Thoracic aorta (tissue), 2 donors: ENCODE measurements at places on chromosomes 3 and 15.

DNA sequence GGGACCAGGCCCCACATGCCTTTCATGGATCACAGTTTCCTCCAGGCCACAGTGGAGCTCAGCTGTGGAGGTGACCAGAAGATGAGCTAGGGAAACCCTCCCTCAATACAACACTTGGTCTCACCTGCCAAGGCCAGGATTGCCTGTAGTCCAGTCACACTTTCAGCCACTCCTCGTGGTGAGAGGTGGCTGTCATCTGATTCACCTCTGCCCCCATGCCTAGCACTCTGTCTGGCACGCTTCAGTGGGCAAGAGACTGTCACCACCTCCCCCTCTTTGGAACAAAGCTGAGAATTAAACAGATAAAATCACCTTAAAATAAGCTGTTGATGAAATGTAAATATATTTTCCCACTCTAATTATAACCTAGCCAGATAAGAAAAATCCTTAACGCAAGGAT, 4.0 kb upstream of the IL17RD start:
- peaks cover 3% of the 10 kb centered on the region for H3K4me1 ChIP-seq
- H3K36me3 ChIP-seq = no peaks in the 10 kb centered on the region
- no peak for DNase-seq
- H3K4me3 ChIP-seq = no peak overlapping the region

DNA sequence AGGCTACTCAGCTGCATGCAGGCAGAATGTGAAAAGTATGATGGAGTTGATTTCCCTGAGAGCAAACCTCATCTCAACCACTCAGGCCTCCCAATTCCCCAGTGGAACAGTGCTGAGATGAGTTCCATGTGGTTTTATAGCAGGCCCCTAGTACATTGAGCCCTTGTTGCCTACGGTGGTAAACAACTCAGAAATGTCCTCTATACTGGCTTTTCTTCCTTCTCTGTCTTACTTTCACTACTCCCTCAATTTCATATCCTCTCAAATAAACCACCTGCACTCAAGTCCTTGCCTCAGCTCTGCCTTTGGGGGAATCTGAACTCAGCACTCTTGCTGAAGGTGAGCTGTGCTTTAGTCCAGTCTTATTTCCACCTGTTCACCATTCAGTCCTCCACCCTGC, 399.9 kb downstream of the PDCD6IP start:
- H3K4me3 ChIP-seq = no peak overlapping the region
- H3K27ac ChIP-seq = no peak overlapping the region
- no peak for DNase-seq

- H3K36me3 ChIP-seq = no peaks in the 10 kb centered on the region
- H3K4me3 ChIP-seq = no peak overlapping the region
- no peak overlapping the region for H3K27ac ChIP-seq
- H3K4me1 ChIP-seq = peaks cover 11% of the 10 kb centered on the region
Measured at GRCh38 chr3:194056731-194057415, 79.1 kb upstream of the HES1 start.

- no peak for DNase-seq
- H3K36me3 ChIP-seq = no peaks in the 10 kb centered on the region
- no peaks in the 10 kb centered on the region for H3K4me1 ChIP-seq
- no peak overlapping the region for H3K4me3 ChIP-seq
- no peak overlapping the region for H3K27ac ChIP-seq
Measured at GRCh38 chr15:69217381-69217780, 56.9 kb downstream of the GLCE start.

DNA sequence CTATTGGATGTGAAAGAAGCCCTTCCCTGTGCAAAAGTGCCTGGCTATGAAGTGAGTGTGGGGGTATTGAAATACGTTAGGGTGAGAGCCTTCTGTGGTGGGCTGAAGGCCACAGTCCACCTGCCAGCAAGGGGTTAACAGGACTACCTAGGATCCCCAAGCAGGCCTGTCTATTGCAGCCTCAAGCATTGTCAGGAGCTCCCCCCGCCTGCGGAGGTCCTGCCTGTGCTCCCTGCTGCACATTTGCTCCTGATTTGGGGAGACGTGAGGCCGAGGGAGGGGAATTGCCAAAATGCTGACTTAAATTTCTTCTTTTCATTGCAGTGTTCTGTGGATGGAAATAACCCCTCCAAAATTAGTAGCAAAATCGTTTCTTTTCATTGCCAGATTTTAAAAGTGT, 56.2 kb downstream of the GABRG3 start:
- no peak for DNase-seq
- no peak overlapping the region for H3K4me3 ChIP-seq
- H3K27me3 ChIP-seq = no peaks in the 10 kb centered on the region
- H3K27ac ChIP-seq = no peak overlapping the region

DNA sequence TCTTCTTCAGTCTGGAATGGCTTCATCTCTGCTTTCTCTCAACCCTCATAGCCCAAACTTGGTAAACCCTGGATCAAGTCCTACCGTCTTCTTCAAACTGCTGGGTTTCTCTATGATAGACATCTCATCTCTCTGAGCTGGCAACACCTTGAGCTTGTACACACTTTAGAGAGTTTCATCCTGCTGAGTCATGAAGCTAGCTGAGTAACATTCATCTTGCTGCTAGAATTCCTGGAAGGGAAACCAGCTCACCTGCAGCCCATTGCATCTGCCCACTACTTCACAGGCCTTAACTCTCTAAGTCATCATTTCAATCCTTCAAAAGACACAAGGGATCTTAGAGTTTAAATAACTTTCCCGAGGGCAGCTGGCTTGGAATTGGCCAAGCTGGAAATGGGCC, 175.5 kb upstream of the RORA start:
- H3K36me3 ChIP-seq = no peaks in the 10 kb centered on the region
- no peak overlapping the region for H3K4me3 ChIP-seq
- no peaks in the 10 kb centered on the region for H3K27me3 ChIP-seq
- H3K27ac ChIP-seq = no peak overlapping the region
- H3K4me1 ChIP-seq = no peaks in the 10 kb centered on the region
